Stimulated activated naive CD8-positive, alpha-beta T cell treated with anti-CD3 and anti-CD28 coated beads, Interleukin-15, Interleukin-2, amounts not matched to agents 100 U/mL and 50 U/mL, for 24 hours (primary cell): ENCODE measurements at places on chromosomes 3 and 15.

DNA sequence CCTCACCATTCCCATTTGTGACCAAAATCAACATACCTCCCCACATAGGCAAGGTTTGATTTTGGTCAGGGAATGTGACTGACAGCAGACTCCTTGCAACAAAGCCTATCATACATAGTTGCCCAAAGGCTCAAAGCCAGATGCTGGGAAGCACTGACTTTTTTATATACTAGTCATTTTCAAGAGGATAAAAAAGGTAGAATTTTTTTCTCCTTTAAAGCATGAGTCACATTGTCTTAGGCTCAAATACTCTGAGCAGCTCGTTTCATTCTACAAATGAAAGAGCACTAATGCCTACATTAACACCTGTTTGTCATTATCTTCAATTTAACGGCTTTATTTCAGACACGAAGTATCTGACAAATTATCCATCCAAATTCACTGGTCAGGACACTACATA is 36.2 kb downstream of the ICE2 start:
- no peak for DNase-seq

DNA sequence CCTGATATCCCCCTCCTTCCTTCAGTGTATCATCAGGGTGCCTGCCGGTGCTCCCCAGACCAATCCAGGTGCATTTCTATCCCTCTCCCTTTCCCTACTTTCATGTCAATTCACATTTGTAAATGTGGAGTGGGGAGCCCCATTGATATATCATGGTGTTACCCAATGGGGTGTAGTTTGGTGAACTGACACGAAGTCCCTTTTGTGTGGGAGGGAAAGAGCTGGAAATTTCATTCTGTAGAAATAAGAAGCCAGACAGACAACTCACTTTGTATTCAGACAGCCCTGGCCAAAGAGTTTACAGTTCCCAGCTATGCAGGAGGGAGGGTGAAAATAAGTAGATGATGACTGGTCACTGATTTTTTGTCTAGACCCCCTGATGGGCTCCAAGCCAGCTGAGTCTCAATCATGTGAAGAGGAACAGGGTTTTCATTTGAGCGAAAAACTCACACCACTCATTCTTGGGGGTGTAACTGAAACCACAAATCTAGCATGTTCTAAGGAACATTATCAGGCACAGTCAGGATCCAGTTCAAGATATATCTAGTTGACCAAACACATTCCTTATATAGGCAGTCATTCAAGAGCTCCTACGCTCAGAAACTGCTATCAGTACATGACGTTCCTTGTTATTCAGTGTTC is 58.9 kb downstream of the LMCD1 start:
- DNase-seq: no peak

- DNase-seq: no peak
Measured at GRCh38 chr3:53671192-53671960, 174.8 kb downstream of the CHDH start.

GRCh38 chr15:67208396-67208795 is 46.1 kb downstream of the AAGAB start:
- DNase-seq: no peak

- DNase-seq: no peak
Measured at GRCh38 chr3:180959691-180960090, 29.8 kb downstream of the DNAJC19 start.

DNA sequence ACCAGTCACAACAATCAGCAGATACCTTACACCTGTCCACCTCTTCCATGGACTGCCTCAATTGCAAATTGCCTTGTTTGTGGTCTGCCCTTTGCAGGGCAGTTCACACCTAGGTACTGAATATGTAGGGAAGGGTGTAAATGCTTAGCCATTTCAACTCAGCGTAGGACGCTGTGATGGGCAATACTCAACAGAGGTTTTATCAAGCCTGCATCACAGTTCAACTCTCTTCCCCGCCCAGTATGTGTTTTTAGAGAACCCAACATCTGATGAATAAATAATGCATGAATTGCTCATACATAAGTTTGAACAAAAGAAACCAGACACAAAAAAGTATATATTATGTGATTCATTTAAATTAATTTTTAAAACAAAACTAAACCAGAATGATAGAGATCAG is 124.4 kb downstream of the P2RY1 start:
- DNase-seq: no peak
